ENCODE measurements at places on chromosomes 4 and X.

- no peak for DNase-seq
Observed at GRCh38 chr4:133154725-133155124, 5.6 kb downstream of the PCDH10 start.

GRCh38 chr4:8188085-8188484, 11.0 kb upstream of the SH3TC1 start:
- DNase-seq = no peak

- DNase-seq = no peak
Observed at GRCh38 chrX:29295987-29296680, 708.9 kb downstream of the IL1RAPL1 start.

GRCh38 chr4:80173401-80173800, 23.9 kb upstream of the PRDM8 start:
- peak; percentile 25 for DNase-seq

DNA sequence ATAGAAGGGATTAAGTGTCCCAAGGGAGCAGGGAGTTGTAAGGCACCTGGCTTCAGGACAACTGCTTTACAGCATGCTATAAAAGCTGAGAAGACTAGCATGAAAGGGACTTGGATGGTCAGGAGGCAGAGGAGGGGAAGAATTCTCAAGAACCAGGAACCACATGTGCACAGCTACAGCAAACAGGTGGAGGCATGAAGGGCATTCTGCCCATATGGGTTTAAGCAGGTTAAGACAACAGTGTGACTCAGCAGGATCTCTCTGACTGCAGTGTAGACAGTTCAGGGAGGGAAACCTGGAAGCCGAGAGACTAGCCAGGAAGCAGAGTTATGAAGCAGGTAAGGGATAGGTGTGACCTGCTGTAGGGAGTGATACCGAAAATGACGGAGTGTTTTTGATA, 117.0 kb downstream of the DHRSX start:
- no peak for DNase-seq

DNA sequence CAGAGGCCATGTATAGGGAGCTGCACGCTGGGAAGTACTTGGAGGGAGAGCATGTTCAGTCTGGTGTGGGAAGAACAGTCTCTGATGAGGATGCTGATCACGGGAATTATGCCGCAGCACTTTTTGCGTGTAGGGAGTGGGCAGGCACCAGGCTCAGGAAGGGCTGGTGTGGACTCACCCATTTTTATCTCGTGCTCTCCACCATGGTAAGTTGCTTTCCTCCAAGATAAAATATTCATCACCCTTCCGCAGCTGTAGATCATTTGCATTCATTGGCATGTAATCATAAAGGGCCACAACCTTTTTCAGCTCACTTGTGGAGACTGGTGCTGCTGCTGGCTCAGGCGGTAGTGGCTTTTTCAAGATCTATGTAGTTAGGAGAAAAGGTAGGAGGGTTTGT, 11.8 kb upstream of the TIMM8A start:
- no peak for DNase-seq

- no peak for DNase-seq
Observed at GRCh38 chrX:74465424-74465823, 44.1 kb downstream of the SLC16A2 start.

Measured in stimulated activated CD8-positive, alpha-beta memory T cell treated with anti-CD3 and anti-CD28 coated beads, Interleukin-4, amount 100 ng/mL, for 1 hour (primary cell).